EH (cell line): ENCODE measurements at places on chromosomes 2 and 18.

DNA sequence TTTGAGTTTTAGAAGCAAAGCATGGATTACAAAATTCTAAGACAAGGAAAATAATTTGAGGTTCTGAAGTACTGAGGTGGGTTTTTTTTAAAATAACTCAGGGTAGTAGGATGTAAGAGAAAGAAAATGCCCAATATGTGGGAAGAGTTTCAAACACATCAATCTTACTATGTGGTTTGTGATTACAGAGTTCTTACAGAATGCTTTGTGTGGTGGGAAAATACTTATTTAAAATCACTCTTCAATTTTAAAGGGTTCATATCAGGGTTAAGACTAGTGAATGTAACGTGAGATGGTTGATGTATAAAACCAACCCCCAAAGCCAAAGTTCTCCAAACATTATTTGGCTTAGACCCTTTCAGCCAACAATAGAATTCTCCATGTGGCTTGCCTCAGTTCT, 173.5 kb downstream of the UBE2E3 start:
- peak; percentile 4 for DNase-seq

GRCh38 chr2:71596011-71596410, 142.7 kb downstream of the DYSF start:
- no peak for DNase-seq

- no peak for DNase-seq
Observed at GRCh38 chr2:119647440-119648169, 31.4 kb upstream of the TMEM177 start.

GRCh38 chr2:5666798-5667197, 25.4 kb upstream of the SOX11 start:
- no peak for DNase-seq

GRCh38 chr2:77008853-77009252, 513.3 kb downstream of the LRRTM4 start:
- DNase-seq, result no peak
